H7 (cell line): ENCODE measurements at places on chromosomes 4 and X.

DNA sequence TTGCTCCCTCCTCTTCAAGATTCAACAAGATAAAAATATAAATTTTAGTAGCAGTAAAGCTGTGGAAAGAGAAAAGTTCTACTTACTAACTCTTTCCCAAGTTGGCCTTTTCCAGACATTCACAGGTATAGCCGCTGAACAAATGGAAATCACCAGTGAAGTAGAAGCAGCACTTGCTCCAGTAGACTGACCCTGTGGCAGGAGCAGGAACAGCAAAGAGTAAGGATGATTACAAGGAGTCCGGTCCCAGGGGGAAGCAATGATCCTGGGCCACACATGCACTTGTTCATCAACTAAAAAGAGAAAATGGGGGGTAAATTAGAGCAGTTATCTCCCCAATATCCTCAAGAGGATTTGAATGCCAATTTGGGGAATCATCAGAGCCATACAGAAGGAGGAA is 184.9 kb downstream of the NAF1 start:
- peak; percentile 34 for DNase-seq

DNA sequence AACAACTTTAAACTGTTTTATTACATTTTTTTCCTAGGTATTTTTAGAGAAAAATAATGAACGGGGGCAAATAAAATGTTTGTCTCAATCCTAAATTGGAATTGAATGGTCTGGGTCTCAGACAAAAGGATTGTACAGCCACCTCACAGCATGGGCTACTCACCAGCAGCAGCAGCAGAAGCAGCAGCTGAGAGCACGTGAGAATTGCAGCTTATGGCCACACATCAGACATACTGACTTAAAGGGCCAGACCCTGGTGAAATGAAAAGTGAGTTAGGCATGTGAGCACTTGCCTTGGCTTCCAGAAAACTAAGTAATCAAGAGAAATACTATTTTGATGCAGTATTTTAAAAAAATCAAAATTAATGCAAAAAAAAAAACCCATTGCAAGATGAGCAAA is 56.6 kb downstream of the AASDH start:
- DNase-seq: no peak

GRCh38 chr4:89538171-89538570 is 230.6 kb upstream of the GPRIN3 start:
- DNase-seq: no peak

GRCh38 chrX:38561951-38562719 is 793 bp downstream of the TSPAN7 start:
- peak; percentile 45 for DNase-seq

GRCh38 chr4:91330555-91331137 is 973.1 kb upstream of the GRID2 start:
- DNase-seq: no peak

DNA sequence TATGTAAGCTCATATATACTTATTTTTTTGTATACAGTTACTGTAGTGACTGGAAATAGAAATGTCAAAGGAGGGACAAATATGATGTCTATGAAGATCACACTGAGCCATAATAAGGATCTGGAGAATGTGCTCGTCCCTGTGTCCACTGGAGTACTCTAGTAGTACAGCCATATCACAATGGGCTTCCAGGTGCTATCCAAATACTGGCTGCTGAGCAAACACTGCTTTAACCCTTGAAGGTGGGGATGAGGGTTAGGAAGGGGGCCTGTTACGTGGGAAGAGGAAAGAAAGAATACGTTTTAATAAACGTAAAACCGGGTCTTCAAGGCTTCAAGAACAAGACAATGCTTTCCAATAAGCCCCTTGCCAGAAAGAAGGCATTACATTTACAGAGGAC is 29.8 kb upstream of the TMEM150C start:
- no peak for DNase-seq

- DNase-seq: no peak
Measured at GRCh38 chr4:80646061-80646460, 310.5 kb downstream of the CFAP299 start.

- no peak for DNase-seq
Measured at GRCh38 chr4:123701131-123701575, 304.6 kb downstream of the SPRY1 start.

DNA sequence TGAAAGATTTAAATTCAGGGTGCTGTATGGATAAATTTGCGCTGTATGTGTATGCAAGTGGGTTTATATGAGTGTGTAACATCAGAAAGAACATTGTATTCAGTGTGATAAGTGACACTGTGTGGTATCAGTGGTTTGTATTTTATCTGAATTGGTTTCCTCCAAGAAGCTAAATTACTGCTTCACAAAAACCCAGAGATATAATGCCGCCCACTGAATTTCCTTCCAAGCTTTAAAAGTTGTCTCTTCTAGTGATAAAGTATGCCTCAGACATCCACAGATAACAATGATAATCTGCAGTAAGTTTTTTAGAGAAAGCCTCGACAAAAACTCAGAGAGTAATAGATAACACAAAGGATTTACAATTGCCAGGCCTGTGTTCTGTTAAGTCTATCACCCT is 710.6 kb upstream of the HS3ST1 start:
- no peak for DNase-seq

GRCh38 chr4:72468904-72469502 is 100.0 kb downstream of the ADAMTS3 start:
- DNase-seq: no peak

DNA sequence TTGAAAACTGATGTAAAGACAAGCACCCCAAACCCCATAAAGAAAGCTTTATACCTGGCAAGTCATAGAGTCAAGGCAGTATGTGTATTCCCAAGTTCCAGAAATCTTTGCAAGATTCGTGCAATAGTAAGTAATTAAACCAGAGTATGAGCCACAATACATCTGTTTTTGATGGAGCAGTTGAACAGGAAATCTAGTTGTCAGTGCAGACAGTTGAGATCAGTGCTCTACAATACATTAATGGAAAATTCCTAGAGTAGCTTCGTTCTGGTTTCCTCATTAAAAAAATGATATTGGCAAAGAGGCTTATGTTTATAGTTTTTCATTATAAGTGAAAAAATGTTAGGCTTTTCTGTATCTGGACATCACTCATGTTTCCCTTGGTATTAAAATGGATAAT is 575.3 kb downstream of the TRIML1 start:
- no peak for DNase-seq

GRCh38 chr4:114636192-114636935 is 37.8 kb downstream of the UGT8 start:
- DNase-seq: no peak

DNA sequence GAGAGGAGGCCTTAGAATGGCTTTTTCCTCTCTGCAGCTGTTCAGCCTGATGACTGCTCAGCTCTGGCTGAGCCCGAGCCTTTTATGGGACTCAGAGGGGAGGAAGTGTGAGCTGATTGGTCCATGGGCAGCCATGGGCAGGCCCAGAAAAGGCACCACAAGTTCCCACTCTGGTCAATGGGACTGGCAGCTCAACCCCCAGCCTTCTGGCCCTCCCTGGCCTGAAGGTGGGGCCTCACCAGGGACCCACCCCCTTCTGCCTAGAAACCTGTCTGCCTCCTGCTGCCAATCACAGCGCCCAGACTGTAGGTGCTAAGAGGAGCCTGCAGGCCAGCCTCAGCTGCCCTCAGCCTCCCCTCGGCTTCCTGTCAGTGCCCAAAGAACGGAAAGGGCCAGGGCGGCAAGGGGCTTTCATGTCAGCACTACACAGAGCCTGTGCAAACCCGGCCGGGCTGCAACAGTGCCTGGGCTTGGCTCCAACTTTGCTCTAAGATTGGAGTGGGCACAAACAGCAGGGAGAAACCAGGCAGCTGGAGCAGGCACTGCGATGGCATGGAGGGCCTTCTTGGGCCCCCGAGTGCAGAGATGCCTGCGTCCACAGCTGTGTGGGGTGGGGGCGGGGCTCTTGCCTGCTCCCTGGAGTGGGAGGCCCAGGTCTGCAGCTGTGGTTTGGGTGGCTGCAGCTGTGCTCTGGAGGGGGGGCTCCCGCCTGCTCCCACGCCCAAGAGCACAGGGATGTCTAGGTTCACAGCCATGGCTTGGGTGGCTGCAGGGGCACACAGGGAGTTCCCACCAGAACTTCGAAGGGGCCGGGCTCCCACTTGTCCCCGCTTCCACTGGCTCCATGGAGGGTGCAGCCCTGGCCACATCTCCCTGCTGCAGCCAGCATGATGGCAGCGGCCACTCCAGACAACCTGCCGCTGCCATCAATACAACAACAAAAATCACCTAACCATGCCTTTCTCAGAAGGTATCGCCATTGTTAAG is 92.6 kb downstream of the NXF2 start:
- peak; percentile 2 for DNase-seq

DNA sequence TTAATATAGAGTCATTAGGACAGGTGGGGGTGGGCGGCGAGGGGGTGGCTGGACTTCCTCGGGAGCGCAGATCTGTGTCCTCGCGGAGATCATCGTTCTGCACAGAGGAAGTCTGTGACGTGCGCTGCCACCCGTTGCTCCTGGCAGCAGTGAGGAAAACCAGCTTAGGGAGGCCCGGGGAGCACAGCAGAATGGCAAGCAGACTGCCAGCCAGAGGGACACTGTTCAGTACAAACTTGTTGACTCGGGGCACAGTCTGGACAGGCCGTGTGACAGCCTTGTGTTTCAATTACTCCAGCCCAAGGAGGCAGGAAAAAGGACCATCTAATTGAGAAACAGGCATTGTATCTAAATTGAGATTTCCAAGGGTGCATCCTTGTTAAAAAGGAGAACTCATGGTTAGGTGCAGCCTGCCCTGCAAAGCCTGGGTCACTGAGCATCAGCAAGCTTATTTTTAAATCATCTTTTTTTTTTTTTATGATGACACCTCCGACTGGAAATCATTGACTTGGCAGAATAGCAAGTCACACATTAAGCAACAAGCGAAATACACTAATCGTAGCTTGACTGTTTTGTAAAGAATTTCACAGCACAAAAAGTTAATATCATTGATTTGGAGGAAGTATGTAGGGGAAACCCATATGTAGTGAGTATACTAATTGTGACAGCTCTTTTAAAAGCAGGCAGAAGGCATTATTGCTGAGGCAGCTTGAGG is 512.0 kb upstream of the FAT1 start:
- no peak for DNase-seq

- DNase-seq: no peak
Measured at GRCh38 chr4:7854216-7854615, 85.4 kb downstream of the AFAP1 start.

GRCh38 chr4:147760176-147760575 is 28.3 kb downstream of the ARHGAP10 start:
- no peak for DNase-seq

GRCh38 chrX:96211953-96212352 is 472.7 kb upstream of the DIAPH2 start:
- no peak for DNase-seq
